ENCODE measurements at places on chromosomes 11 and 22.

GRCh38 chr11:46381819-46382645, 563 bp downstream of the MDK start:
- H3K36me3 ChIP-seq: peaks cover 16% of the 10 kb centered on the region
- H3K27ac ChIP-seq: no peak overlapping the region
- peak overlapping the region; percentile 68 for H3K4me3 ChIP-seq
- DNase-seq: no peak
- peaks cover 28% of the 10 kb centered on the region for H3K27me3 ChIP-seq
- H3K4me1 ChIP-seq: peaks cover 15% of the 10 kb centered on the region

- no peaks in the 10 kb centered on the region for H3K27me3 ChIP-seq
- H3K27ac ChIP-seq: no peak overlapping the region
- DNase-seq: no peak
- H3K4me1 ChIP-seq: no peaks in the 10 kb centered on the region
These were observed 428.2 kb downstream of the LUZP2 start for GRCh38 chr11:24925091-24925490.

DNA sequence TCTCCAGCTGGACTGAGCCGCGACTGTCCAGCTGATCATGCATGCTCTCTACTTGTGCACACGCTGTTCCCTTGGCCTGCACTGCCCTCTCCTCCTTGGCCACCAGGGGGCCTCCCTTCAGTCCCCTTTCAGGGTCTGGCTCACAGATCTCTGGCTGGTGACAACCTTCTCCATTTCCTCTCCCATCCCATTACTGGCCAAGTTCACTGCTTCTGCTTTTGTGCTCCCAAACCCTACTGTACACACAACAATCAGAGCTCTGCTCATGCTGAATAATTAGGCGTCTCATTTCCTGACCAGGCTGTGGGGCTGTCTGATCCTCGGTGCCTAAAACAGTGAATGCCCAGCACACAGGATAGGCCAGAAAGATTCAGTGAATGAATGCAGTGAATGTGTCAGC, 224.0 kb upstream of the NARS2 start:
- H3K27ac ChIP-seq: no peak overlapping the region
- no peak overlapping the region for H3K4me3 ChIP-seq
- H3K4me1 ChIP-seq: no peaks in the 10 kb centered on the region
- H3K36me3 ChIP-seq: no peaks in the 10 kb centered on the region
- H3K27me3 ChIP-seq: no peaks in the 10 kb centered on the region
- peak; percentile 34 for DNase-seq

DNA sequence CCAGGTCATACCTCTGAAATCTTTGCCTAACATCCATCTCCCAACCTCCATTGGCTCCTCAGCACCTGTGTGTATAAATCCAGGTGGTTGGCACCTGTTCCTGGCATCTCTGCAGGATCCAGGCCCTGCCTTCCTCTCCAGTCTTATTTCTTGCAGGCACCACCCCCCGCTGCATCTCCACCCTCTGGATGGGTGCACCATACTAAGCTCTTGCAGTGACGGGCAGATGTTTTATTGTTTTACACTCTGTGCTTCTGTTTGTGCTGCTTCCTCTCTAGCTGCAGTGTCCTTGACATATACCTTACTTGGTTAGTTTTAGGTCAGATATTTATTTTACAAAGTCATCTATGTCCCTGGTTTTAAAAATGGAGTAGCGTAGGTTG, 102.6 kb downstream of the TBC1D22A start:
- DNase-seq: no peak
- no peaks in the 10 kb centered on the region for H3K4me1 ChIP-seq
- H3K27ac ChIP-seq: no peak overlapping the region

DNA sequence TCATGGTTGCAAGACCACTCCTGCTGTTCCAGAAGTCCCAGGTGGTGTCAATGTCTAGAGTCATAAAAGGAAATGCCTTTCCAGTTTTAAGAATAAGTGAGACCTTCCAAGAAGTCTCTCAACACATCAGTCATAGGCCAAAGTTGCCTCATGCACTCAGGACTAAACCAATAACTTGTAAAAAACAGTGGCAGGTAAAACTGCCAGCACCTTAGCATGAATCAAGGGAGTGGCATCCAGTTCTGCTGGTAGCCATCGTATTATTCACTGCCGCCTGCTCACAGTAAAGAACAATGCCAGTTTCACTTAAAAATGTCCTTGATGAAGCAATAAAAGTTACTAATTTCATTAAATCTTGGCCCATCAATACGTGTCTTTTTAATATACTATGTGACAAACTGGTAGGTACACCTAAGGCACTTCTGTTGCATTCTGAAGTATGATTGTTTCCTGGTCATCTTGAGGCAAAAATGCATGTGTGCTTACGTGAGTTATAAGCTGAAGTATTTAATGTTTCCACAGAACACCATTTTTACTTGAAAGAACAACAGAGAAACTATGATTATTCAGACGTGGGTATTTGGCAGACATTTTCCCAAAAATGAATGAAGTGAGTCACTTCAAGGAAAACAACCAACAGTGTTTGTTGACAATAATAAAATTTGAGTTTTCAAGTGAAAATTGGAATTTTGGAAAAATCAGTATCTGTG, 125.2 kb upstream of the SNX19 start:
- H3K27me3 ChIP-seq: no peaks in the 10 kb centered on the region
- no peak overlapping the region for H3K4me3 ChIP-seq
- H3K4me1 ChIP-seq: no peaks in the 10 kb centered on the region
- H3K36me3 ChIP-seq: no peaks in the 10 kb centered on the region
- no peak overlapping the region for H3K27ac ChIP-seq
- no peak for DNase-seq

GRCh38 chr11:30788849-30789248, 202.7 kb upstream of the MPPED2 start:
- no peak overlapping the region for H3K4me3 ChIP-seq
- DNase-seq: no peak
- no peaks in the 10 kb centered on the region for H3K4me1 ChIP-seq
- H3K36me3 ChIP-seq: no peaks in the 10 kb centered on the region
- no peaks in the 10 kb centered on the region for H3K27me3 ChIP-seq

DNA sequence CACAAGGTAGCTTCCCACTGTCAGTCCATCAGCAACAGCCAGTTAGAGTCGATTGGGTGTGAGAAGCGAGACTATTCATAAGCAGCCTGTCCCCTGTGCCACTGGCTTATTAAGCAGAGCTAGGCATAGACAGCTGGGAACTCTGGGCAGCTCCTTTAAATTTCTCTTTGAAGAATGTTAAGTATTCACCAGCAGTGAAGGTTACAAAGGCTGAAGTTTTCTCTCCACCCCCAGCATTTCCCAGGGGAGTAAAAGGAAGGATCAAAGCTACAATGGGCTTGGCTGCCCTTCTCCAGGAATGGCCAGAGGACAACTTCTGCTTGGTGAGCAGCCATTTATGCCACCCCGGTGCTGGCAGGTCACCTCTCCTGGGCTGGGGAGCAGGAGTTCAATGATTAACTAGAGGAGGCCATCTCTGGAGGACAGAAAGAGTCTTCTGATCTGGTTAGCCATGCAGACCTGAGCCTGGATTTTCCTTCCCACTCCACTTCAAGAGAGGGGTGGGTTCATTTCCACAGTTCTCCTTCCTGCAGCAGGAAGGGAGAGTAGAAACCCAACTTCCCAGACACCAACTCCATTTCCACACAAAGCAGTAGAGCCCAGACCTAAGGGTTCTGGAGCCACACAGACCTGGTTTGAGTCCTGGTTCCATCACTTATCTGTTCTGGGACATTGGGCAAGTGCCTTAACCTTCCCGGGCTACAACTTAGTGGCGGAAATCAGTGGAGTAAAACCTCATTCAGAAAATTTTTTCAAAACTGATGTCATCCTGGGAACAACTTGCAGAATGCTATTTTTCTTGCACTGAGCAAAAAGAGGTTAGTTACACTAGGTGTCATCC, 22.6 kb downstream of the POU2AF3 start:
- no peak for DNase-seq
- H3K27ac ChIP-seq: no peak overlapping the region
- H3K4me1 ChIP-seq: no peaks in the 10 kb centered on the region
- H3K4me3 ChIP-seq: no peak overlapping the region
- peaks cover 35% of the 10 kb centered on the region for H3K27me3 ChIP-seq

DNA sequence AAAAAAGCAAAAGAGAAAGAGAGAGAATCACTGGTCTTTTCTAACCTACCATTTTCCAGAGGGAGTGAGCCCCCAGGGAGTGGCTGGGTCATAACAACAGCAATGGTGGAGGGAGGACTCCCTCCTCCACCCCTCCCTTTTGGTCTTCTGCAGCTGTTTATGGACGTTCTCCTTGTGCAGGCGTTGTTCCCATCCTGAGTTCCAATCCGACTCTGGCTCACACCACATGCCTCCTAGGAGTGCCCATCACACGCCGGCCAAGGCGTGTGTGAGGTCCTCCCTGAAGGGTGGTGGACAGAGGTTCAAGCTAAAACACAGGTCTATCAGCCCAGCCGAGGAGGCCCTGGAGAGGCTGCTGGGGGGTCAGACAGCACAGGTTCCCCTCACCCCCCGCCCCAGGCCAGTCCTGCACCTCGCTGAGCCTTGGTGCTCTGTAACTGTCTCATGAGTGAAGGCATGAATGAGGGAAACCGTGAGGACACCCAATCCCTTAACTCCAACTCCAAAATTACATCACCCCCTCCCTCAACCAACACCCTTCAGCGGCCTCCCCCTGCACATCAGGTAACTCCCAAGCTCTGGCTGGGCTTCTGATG, 29.4 kb downstream of the IFT27 start:
- H3K4me3 ChIP-seq: no peak overlapping the region
- no peak for DNase-seq
- no peaks in the 10 kb centered on the region for H3K36me3 ChIP-seq
- peaks cover 8% of the 10 kb centered on the region for H3K27me3 ChIP-seq

DNA sequence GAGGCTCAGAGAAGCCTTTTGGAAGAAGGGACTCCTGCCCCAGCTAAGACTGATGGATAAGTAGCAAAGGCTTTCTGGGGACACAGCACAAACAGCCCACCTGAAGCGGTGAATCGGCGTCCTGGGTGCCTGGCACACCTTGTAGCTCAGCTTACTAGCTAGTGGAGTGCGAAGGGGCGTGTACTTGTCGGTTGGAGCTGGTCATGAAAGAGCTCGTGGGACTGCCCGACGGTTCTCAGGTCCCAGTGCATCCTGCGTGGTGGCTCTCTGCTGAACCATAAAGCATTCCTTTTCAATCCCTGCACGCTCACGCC, 690 bp upstream of the UVRAG start:
- DNase-seq: no peak
- H3K36me3 ChIP-seq: peaks cover 3% of the 10 kb centered on the region
- peaks cover 22% of the 10 kb centered on the region for H3K4me1 ChIP-seq

- no peak overlapping the region for H3K4me3 ChIP-seq
- H3K27ac ChIP-seq: no peak overlapping the region
- H3K36me3 ChIP-seq: peaks cover 22% of the 10 kb centered on the region
- DNase-seq: no peak
These were observed 20.5 kb downstream of the TRMU start for GRCh38 chr22:46355996-46356471.

- H3K4me3 ChIP-seq: no peak overlapping the region
- H3K4me1 ChIP-seq: no peaks in the 10 kb centered on the region
- no peak for DNase-seq
These were observed 40.5 kb upstream of the TPBGL start for GRCh38 chr11:75200051-75200450.

GRCh38 chr11:128552783-128553661, 34.3 kb downstream of the ETS1 start:
- peaks cover 7% of the 10 kb centered on the region for H3K36me3 ChIP-seq
- H3K4me3 ChIP-seq: peak overlapping the region; percentile 27
- no peaks in the 10 kb centered on the region for H3K27me3 ChIP-seq
- peak overlapping the region; percentile 89 for H3K27ac ChIP-seq
- H3K4me1 ChIP-seq: peaks cover 56% of the 10 kb centered on the region

DNA sequence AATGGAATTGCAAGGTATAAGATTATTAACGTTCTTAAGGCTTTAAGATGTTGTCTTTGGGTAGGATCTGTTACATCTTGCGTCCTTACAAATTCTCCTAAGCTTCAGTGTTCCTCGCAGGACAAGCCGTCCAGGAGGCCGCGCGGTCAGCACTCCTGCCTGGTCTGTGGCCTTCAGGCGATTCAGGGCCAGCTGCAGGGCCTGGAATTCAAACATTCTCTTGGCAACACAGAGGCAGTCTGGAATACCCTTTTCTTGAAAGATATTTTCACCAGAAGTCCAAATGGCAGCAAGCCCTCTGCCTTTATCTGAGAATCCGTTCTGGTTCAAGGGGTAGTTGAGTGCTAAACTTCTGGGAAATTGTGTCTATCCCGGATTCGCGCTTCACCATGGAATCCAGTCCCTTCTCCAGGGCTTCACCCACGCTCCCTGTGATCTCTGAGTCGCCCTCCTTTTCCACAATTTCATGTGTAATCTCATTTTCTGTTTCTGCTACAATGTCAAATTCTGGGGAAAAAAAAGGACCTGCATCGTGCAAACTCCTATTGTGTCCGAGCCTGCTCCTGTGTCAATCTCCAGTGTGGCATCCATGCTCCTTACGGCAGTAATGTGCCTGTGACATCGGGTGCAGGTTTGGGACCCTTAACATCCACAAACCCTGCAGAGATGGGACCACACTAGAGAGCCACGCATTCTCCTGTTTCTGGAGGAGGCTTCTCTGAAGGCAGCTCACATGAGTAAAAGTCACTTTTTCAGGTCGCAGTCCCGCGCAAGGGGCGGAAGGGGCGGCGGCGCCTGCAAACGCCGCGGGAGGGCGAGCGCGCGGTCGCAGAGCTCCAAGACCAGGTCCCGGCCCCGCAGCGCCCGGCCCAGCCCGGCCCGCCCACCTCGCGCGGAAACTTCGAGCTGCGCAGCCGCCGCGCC, 25.4 kb upstream of the SORL1 start:
- H3K27ac ChIP-seq: no peak overlapping the region
- DNase-seq: peak; percentile 58
- peaks cover 38% of the 10 kb centered on the region for H3K4me1 ChIP-seq
- H3K4me3 ChIP-seq: peak overlapping the region; percentile 45
- peaks cover 5% of the 10 kb centered on the region for H3K36me3 ChIP-seq

- H3K4me3 ChIP-seq: no peak overlapping the region
- no peaks in the 10 kb centered on the region for H3K36me3 ChIP-seq
- no peak for DNase-seq
- no peak overlapping the region for H3K27ac ChIP-seq
These were observed 30.1 kb downstream of the ZNF280B start for GRCh38 chr22:22478470-22478869.

Data from activated CD4-positive, alpha-beta memory T cell treated with anti-CD3 and anti-CD28 coated beads, Interleukin-2, amount 10 ng/mL, durations not matched to agents 7 days and 5 days (primary cell).